ENCODE measurements at places on chromosomes 6 and 20.

DNA sequence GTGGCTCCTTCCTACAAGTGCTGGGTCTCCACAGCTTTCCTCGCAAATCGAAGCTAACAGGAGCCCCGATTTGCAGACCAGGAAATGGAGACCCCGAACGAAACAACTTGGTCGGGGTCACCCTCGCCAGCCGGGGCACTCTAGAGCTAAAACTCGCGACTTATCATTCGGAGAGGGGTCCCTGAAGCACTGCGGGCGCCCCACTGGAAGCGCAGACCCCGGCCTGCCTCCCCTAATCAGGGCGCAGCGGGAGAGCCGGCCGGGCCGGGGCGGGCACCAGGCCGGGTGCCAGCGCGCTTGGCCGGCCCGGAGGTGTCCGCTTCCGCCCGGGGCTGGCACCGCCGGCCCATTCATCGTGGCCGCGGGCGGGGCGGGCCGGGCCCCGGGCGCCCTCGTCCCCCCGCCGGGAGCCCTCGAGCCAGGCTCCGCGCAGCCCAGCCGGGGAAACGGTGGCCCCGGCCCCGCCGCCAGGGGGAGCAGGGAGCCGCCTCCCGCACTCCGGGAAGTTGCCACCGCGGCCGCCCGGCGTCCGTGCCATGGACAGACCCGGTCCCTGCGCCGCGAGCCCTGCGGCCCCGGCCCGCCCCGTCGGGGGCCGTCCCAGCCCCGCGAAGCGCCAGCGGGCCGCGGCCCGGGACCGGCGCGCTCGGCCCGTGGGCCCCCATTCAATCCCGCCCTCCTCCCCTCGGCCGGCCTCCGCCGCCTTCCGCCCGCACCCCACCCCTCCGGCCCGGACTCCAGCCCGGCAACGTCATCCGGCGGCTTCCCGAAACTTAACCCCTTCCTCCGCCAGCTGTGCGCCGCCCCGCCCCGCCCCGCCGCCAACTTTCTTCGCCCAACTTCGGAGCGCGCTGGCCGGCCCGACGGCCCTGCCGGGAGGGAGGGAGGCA, 961 bp downstream of the RRBP1 start:
- DNase-seq = peak; percentile 68

DNA sequence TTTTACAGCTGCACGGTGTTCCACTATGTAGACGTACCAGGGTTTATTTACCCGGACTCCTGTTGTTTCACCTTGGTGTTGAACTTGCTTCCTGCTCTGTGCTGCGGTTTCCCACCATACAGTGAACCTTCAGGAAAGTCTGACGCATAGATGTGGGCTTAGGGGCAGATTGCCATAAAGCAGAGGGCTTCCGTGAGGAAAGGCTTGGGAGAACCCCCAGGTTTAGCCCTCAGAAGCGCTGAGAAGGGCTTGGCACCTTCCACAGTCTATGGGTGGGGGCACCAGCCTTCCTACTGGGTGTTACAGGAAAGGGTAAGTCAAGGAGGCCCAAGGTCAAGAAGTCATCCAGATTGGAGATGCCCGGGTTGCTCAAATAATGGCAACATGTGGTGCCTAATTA, 19.2 kb upstream of the MRPS18A start:
- DNase-seq = no peak

DNA sequence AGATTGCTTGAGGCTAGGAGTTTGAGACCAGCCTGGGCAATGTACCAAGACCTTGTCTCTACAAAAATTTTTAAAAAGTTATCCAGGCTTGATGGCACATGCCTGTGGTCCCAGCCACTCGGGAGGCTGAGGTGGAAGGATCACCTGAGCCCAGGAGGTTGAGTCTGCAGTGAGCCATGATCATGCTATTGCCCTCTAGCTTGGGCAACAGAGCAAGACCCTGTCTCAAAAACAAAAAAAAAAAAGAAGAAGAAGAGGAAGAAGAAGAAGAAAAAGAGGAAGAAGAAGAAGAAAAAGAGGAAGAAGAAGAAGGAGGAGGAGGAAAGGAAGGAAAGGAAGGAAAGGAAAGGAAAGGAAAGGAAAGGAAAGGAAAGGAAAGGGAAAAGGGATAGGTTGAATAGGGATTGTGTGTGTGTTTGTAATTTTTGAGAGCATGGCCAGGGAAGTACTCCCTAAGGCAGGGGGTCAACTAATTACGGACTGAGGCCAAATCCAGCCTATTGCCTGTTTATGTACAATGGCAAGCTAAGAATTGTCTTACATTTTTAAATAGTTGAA, 43.0 kb upstream of the ZNF217 start:
- DNase-seq = no peak

DNA sequence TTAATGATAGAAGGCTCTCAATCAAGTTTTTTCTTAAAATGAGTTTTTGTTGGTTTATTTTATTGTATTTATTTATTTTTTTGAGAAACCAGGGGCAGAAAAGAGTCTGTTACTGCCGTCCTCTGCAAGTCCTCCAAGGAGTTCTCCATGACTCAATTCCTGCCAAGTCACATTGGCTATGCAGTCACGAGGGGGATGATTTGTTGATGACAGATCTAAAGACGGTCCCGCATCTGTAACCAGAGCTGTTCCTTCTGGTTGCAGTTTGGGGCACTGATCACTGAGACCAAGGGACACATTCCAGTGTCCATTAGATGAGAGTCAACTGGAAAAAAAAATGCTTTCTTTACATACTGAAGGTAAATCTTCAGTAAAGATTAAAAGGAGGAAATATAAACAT, 13.9 kb upstream of the TSHZ2 start:
- DNase-seq = no peak

DNA sequence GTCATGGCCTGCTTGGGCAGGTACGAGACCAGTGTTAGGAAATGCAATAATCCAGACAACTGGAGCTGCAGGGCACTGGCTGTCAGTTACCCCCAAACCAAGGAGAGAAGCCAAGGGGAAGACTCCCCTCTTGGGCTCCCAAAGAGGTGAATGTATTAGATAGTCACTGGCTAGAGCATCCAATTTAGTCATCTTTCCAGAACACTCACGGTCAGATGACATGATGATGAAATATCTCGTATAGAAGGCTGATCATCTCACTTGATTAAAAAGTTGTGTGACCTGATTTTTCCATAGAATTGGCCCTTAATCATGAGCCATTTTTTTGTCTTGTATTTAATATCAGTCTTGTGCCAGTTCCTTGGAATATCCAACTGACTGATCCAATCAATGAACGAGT, 40.7 kb downstream of the SLC22A3 start:
- DNase-seq = no peak

DNA sequence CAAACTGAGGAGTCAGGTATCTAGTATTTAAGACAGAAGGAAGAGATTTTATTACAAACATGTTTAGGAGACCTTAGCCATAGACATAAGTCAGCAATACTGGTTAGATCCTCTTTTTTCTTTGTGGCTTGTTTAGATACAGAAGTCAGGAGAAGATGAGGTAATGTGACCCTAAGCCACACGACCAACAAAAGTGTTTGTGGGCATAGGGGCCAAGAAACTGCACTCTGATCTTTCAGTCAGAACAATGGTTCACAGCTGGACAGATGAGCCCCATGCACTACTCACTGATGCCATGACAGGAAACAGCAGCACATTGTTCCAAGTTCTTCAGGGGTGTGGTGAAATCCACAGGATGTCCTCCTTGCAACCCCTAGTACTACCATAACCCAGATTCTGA, 238.5 kb upstream of the RAB32 start:
- DNase-seq = no peak

- peak; percentile 30 for DNase-seq
Observed at GRCh38 chr6:133837801-133838349, 51.0 kb upstream of the TCF21 start.

DNA sequence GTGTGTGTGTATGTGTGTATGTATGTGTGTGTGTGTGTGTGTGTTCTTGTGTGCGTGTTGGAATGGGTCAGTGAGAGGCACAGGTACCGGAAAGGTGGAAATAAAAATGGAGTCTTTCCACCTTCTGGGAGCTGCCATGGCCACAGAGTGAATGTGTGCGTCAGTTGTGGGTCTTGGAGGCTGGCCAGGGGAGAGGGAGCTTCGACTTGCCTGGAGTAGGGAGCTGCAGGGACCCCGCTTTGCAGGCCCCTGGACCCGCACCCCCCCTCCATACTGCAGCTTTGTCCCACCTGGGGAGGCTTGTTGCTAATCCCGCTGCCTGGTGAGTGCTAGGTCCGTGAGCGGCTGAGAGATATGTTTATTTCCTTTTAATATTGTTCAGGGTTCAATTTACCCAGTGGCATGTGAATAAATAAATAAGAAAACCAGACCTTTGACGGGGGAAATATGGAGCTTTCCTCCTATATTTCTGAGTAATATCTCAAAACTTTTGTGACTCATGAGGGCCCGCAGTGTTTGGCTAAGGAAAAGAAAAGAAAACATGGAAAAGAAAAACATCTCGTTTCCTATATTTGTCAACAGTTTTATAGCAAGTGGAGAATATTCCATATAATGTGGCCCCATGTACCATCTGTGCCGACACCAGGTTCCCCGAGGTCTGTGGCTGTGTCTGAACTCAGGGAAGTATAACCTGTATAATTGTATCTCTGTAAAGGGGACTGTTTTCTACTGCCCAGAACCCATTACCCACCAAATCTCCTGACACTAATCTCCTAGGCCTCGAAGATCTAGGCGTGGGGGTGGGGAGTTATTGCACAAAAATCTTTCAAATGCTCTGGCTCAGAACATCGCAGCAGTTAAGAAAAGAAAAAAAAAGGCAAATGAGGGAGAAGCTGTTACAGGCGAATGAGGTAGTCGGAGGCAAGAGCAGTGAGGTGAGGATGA, 24.6 kb upstream of the CCDC167 start:
- no peak for DNase-seq

DNA sequence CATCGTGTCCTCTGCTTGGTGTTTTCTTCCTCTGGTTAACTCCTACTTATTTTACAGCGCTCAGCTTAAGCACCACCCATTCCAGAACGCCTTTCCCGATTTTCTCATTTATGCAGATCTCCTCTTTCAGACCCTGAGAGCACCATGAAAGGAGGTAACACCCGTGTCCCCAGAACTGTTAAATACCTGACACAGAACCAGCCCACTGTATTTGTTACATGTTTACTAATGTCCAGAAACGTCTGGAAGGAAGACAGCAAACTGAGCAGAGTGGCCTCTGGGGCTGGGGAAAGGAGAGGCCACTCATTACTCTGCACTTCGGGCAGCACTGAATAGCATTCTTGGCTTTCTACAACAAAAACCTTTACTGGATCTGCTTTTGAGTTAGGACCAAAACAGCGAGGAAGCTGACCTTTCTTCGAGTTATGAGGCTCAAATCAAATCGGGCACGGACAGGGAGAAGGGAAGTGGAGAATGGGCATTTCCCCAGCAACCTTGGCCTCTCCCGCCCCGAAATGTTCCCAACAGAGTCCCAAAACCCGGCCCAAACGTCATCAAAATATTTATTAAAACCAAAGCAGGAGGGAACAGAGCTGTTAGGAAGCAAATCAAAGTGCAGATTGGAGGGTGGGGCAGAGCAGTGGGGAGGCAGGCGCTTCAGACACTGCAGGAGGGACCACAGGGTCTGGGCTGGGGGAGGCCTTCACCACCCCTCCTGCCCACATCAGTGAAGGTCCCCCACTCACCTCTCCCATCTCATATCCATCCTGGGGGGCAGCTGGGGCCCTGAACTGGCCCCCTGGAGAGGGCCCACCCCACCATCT, 1.1 kb upstream of the NECAB3 start:
- no peak for DNase-seq

DNA sequence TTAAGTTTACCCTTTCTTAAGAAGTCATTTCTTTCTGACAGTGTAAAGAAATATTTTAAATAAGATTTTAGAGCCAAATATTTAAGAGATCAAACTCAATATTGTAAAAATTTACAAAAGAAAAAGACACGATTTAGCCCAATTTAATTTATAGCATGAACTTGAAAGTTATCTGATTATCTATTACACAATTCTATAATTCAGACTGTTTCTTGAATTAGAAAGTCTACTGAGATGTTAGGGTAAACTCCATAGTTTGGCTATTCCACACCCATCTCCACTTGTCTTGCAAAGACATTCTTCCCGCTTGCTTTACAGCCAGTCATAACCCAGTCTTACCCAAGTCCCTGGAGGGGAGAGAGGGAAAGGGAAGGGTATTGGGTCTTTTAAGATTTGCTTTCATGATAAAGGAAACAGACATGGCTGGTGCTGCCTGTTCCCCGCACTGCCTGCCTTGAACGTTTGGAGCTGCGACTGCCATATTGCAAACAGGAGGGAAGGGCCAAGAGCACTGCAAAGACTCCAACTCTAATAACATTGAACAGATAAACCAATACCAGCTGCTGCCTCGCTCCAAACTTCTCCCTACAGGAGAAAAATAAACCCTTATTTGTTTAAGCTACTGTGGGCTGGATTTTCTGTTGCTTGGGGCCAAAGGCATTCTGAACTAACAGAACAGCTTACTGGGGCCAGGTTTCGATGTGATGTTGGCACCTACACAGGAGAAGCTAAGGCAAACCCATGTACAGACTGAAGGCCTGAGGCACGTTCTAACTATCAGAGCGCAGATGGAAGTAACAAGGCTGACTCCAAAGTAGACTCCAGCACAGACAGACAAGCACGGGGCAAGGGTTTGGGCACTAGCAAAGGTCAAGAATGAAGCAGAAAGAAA, 552.3 kb upstream of the JARID2 start:
- DNase-seq = no peak

- no peak for DNase-seq
Observed at GRCh38 chr6:111517965-111518364, 34.9 kb upstream of the REV3L start.

DNA sequence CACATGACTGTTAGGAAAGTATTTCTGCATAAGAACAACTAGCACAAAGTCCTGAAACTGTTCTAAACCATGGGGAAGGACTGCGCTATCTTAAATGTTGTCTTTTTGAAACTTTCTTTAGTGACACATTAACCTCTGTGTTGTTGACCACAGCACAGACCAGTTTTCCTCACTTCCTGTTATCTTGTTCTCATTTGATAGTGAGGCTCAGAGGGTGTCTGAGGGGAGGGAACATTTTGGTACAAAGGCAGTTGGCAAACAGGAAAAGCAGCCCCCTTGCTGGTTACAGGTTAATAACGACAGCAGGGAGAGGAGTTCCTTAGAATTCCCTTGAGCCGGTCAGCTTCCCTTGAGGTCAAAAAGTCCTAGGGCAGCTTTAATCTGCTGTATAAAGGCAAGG, 143.5 kb upstream of the BMP2 start:
- DNase-seq = no peak

GRCh38 chr6:134701301-134701700, 248.6 kb downstream of the ALDH8A1 start:
- no peak for DNase-seq

GRCh38 chr6:130182466-130182865, 40.3 kb downstream of the SAMD3 start:
- no peak for DNase-seq

GRCh38 chr6:72457738-72458137, 164.1 kb upstream of the KCNQ5 start:
- no peak for DNase-seq

GRCh38 chr6:83308833-83309232, 115.7 kb downstream of the RWDD2A start:
- no peak for DNase-seq

All from activated T-helper 1 cell treated with anti-CD3 and anti-CD28 coated beads, Interleukin-2, amount 50 U/mL, for 16 hours (primary cell).